Activated naive CD4-positive, alpha-beta T cell treated with anti-CD3 and anti-CD28 coated beads, Interleukin-2, amount 10 ng/mL, durations not matched to agents 7 days and 5 days (primary cell): ENCODE measurements at places on chromosomes 1 and 21.

DNA sequence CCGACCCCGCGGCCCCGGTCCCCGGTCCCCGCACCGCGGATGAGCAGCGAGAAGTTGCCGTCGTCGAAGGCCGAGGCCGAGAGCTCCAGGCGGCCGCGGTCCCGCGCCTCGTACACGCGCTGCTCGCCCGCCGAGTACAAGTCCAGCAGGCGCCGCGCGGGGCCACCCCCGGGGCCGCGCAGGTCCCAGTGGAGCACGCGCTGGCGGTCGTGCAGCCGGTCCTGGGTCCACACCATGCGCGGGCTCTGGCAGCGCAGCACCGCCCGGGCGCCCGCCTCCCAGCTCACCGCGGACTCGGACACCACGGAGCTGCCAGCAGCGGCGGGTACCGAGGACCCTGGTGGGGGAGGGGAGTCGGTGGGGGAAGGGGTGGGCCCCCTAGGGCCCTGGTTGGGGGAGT is 2.9 kb downstream of the MXRA8 start:
- peaks cover 36% of the 10 kb centered on the region for H3K4me1 ChIP-seq
- DNase-seq: no peak
- no peaks in the 10 kb centered on the region for H3K36me3 ChIP-seq
- H3K27ac ChIP-seq: no peak overlapping the region

DNA sequence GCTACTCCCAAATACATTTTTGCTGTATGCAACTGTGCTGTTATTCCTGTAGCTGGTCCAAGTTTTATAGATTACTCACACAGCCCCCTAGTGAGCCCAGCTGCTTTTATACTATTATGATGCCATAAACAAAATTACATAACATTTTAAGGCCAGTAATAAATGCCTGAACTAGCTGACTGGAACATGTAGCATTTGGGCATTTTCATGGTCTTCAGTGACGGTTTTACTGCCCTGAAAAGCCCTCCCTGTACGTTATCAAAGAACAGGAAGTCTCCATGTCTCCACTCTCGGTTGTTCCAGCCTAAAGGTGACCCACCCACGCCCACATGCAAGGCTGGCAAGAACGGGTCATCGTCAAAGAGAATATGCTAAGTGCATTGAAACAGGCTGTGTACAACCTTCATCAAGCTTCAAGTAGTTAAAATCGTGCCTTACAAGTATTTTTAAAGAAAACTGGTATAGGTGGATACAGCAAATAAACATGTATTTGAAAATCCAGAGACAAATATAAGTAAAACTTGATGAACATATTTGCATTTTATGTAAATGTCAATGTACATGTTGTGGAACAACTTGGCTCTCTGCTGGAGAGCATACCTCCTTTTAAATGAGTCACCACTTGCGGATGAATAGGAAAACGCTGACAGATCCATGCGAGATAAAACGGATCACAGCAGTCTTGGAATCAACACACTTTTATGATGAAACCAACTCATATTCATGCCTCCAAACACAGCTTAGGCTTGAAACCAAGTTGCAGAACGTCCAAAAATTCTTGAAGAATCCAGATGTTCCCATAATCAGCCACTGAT is 520.5 kb downstream of the SMYD3 start:
- H3K4me1 ChIP-seq: no peaks in the 10 kb centered on the region
- no peak overlapping the region for H3K27ac ChIP-seq
- H3K36me3 ChIP-seq: no peaks in the 10 kb centered on the region
- DNase-seq: no peak

GRCh38 chr1:230427981-230428380 is 1.8 kb upstream of the PGBD5 start:
- no peaks in the 10 kb centered on the region for H3K36me3 ChIP-seq
- DNase-seq: no peak
- peaks cover 53% of the 10 kb centered on the region for H3K27me3 ChIP-seq
- H3K4me3 ChIP-seq: no peak overlapping the region
- H3K27ac ChIP-seq: no peak overlapping the region
- peaks cover 15% of the 10 kb centered on the region for H3K4me1 ChIP-seq

DNA sequence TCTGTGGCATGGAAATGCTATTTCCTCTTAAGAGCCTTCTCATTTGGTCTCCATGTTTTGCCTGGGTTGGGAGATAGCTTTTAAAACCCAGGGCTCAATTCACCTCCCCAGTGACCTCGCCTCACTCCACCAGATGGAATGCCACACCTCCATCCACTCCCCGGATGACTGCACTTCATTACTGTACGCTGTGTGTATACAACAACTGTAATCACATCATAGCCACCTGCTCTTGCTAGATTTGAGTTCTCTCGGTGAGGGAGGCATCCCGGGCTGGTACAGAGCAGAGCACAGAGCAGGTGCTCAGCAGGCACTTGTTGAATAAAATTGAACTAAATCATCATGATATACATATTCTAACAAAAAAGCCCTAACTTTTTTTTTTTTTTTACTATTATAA is 26.0 kb downstream of the SDE2 start:
- H3K36me3 ChIP-seq: peaks cover 3% of the 10 kb centered on the region
- H3K4me3 ChIP-seq: no peak overlapping the region
- no peak overlapping the region for H3K27ac ChIP-seq
- H3K27me3 ChIP-seq: no peaks in the 10 kb centered on the region

DNA sequence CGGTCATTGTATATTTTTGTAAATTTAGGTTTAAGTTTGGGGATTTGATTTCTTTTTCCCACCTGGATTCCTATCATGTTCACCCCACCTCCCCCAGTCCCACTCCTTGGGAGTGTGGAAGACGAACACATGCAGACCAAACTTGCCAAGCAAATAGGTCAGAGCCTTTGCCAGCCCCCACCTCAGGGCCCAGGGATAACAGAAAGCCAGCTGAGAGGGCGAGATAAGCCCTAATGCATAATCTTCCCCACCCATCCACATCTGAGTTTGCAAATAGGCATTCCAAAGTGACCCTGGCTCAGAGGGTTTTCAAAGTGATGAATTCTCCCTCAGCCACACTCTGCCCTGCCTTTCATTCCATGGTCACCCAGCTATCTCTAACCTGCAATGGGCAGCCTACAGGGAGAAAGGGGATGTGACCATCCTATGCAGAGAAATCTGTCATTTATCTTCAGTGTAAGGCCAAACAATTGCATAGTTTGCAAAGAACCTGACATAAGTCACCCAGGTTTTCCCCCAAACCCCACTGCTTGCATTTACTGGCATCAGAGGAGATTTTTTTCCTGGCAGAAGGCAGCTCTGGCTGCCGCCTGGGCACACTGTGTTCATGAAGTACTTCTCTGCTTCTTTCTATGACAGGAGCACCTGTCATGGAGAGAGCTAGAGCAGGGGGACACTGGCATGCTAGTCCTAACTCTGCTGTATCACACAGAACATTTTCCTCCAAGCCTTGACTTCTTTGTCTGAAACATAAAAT is 69.0 kb upstream of the NFIA start:
- H3K4me1 ChIP-seq: peaks cover 5% of the 10 kb centered on the region
- H3K27me3 ChIP-seq: peaks cover 29% of the 10 kb centered on the region
- H3K27ac ChIP-seq: no peak overlapping the region
- no peak for DNase-seq
- no peak overlapping the region for H3K4me3 ChIP-seq

DNA sequence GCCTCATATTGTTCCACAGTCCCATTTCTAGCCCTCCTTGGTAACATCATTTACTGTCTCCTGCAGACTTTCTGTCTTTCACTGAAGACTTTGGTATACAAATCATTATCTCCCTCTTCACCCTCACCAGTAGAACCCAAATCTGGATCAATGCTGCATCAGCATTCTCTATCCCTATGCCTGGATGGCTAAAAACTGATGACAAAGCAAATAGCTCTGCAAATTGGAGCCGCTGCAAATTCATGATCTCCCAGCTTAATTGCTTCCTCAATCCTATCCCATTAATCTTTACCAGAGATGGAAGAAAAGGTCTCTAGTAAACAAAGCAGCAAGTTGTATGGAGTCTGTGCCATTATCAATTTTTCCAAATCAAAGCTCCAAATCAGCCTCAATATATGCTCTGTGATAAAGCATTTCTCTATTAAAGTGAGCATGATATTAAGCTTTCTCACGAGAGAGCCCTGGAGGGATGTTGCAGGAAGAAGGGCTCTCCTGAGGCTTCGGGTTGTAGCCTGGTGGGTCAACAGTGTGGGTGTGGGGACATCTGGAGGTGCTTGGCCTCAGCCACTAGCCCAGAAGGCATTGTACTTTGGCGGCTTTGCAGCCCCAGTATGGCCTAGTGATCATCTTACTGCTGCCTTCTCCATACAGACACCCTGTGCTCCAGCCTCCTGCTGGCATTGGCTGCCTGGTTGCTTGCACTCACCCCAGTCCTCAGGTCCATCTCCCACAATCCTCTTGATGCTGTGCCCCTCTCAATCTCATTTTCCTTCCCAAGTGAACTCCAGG is 46.2 kb upstream of the COL24A1 start:
- no peak overlapping the region for H3K27ac ChIP-seq
- H3K27me3 ChIP-seq: no peaks in the 10 kb centered on the region
- H3K4me1 ChIP-seq: no peaks in the 10 kb centered on the region
- DNase-seq: no peak
- H3K4me3 ChIP-seq: no peak overlapping the region

- H3K4me1 ChIP-seq: no peaks in the 10 kb centered on the region
- H3K36me3 ChIP-seq: peaks cover 7% of the 10 kb centered on the region
These were observed 176.3 kb upstream of the DMRTA2 start for GRCh38 chr1:50599546-50599945.

DNA sequence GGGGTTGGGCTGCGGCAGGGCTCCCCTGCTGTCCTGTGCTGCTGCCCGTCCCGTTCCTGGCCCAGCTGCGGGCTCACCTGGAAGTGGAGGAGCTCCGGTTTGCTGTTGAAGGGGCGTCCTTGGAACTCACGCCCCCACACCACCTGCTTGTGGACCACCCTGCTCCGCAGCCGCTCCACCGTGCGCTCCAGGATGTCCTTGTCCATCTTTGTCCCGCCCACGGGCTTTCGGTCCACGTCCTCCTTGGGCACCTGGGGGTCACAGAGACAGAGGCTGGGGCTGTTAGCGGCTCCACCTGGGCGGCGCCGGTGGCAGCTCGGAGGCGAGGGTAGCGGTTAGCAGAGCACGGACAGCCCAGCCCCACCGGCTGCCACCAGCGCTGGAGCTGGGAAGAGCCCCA is 38.8 kb downstream of the CFAP74 start:
- no peak overlapping the region for H3K27ac ChIP-seq
- no peak overlapping the region for H3K4me3 ChIP-seq
- H3K4me1 ChIP-seq: no peaks in the 10 kb centered on the region
- peaks cover 43% of the 10 kb centered on the region for H3K27me3 ChIP-seq
- no peak for DNase-seq
- H3K36me3 ChIP-seq: no peaks in the 10 kb centered on the region

GRCh38 chr21:14988760-14989159 is 76.0 kb downstream of the NRIP1 start:
- peaks cover 9% of the 10 kb centered on the region for H3K36me3 ChIP-seq
- no peak overlapping the region for H3K27ac ChIP-seq
- H3K27me3 ChIP-seq: no peaks in the 10 kb centered on the region
- no peak overlapping the region for H3K4me3 ChIP-seq

GRCh38 chr1:79617777-79618176 is 611.2 kb upstream of the ADGRL4 start:
- H3K27me3 ChIP-seq: no peaks in the 10 kb centered on the region
- H3K4me3 ChIP-seq: no peak overlapping the region
- DNase-seq: no peak
- H3K36me3 ChIP-seq: no peaks in the 10 kb centered on the region
- H3K4me1 ChIP-seq: no peaks in the 10 kb centered on the region

GRCh38 chr1:183238071-183238470 is 52.0 kb downstream of the LAMC2 start:
- no peak overlapping the region for H3K4me3 ChIP-seq
- no peaks in the 10 kb centered on the region for H3K36me3 ChIP-seq
- no peaks in the 10 kb centered on the region for H3K4me1 ChIP-seq
- H3K27me3 ChIP-seq: peaks cover 26% of the 10 kb centered on the region
- DNase-seq: no peak
- no peak overlapping the region for H3K27ac ChIP-seq

DNA sequence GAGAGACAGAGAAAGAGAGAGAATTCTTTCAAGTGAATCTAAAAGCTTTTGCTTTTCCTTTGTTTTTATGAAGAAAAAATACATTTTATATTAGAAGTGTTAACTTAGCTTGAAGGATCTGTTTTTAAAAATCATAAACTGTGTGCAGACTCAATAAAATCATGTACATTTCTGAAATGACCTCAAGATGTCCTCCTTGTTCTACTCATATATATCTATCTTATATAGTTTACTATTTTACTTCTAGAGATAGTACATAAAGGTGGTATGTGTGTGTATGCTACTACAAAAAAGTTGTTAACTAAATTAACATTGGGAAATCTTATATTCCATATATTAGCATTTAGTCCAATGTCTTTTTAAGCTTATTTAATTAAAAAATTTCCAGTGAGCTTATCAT is 117.6 kb downstream of the PTPRC start:
- DNase-seq: no peak
- H3K4me1 ChIP-seq: peaks cover 6% of the 10 kb centered on the region
- no peaks in the 10 kb centered on the region for H3K27me3 ChIP-seq
- no peak overlapping the region for H3K4me3 ChIP-seq
- H3K36me3 ChIP-seq: peaks cover 53% of the 10 kb centered on the region

DNA sequence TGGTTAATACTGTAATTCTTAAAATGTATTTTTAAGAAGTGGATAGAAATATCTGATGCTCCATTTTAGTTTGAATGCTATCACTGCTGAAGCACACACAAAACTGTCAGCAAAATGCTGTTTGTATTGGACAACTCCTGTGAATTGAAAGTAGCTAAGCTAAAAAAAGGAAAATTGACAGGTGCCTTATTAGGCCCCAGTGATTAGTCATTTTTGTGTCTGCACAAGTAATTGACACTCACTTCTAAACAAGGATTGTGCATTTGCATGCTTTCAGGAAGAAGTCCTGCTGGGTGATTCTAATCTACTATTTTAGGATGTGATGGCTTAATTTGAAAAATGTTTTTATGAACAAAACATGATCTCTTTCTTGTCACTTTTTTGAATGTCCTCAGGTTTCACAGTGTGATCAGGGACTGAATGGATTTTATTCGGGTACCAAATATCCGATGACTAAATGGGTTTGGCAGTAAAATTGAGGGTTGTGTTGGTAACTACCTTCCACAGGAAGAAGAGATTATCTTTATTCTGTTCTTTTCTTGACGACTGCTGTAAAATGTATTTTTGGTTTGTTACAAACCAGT is 13.0 kb upstream of the MAP3K7CL start:
- no peaks in the 10 kb centered on the region for H3K36me3 ChIP-seq
- no peak overlapping the region for H3K27ac ChIP-seq
- no peak overlapping the region for H3K4me3 ChIP-seq
- H3K4me1 ChIP-seq: no peaks in the 10 kb centered on the region
- DNase-seq: no peak

DNA sequence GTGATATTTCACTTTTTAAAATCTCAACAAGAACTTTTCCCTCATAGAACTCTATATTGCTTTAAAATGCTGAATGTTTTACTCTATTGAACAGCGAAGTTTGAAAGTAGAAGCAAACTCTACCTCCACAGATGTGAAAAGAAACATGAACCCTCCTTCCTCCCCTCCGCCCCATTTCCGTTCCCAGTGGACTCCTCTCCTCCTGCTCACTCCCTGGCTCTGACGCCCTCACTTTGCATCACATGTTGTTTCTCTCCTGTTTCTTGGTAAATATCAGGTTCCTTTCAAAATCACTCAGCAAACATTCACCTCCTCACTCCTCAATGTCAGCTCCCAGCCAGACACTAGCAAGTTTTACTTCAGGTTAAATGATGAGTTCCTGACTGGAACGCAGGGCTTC is 34.6 kb downstream of the KCNH1 start:
- no peak overlapping the region for H3K27ac ChIP-seq
- peaks cover 3% of the 10 kb centered on the region for H3K27me3 ChIP-seq
- DNase-seq: no peak
- H3K36me3 ChIP-seq: no peaks in the 10 kb centered on the region
- no peak overlapping the region for H3K4me3 ChIP-seq
